ENCODE measurements at places on chromosomes 2 and 18. TPM values are rescaled to one million over a fixed set of nuclear protein-coding genes. Genes with fewer than 3 reads are reported as not detected.

The UGT1A3 gene
- polyA plus RNA-seq: 6.8 TPM

DNA sequence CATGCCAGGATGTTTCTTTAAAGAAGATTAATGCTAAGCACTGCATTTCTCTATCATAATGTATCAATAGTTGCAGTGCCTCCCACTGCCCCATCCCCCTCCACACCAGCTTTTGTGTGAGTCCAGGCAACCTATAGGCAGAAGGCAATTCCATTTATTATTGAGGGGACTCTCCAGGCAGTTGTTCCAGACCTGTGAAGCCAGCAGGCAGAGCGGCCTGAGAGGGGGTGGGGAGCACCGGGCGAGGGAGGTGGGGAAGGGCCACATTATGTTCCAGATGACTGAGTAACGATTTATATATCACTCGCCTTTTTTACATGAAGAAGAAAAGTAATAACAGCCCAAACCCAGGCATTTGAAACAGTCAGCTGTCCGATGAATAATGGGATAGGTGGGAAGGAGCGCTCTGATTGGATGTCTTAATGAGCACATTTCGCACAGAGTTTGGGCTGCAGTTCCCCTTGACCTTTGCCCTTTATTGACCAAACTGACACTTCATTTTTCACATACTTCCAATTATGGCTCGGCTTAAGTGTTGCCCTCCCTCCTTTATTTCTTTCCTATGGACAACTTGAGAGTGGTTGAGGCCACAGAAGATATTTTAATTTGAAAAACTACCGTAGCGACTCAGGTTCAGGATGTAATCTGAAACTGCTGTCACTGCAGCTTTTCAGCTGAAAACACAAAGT is 34.4 kb downstream of the MEIS1 start:
- DNase-seq: no peak

DNA sequence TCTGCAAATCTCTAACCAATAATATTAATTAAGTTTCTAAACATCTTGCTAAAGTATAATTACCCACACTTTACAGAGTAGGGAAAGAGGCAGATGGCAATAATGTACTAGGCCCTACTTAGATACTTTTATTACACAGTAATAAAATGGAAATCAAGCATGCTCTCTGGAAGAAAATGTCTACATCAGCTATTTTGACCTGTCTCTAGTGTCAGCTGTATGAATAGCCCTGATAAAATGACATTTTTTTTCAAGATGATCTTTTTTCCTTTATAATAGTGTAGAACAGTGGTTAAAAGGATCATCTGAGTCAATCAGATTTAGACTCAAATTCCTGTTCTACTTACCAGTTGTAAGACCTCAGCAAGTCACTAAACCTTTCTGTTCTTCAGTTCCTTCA is 397.3 kb downstream of the GRB14 start:
- DNase-seq: no peak

- DNase-seq: no peak
These were observed 41.5 kb upstream of the MCFD2 start for GRCh38 chr2:46956981-46957531.

- no peak for DNase-seq
These were observed 595.0 kb downstream of the STK39 start for GRCh38 chr2:167652401-167652800.

The ALPG gene
- polyA plus RNA-seq: not detected

DNA sequence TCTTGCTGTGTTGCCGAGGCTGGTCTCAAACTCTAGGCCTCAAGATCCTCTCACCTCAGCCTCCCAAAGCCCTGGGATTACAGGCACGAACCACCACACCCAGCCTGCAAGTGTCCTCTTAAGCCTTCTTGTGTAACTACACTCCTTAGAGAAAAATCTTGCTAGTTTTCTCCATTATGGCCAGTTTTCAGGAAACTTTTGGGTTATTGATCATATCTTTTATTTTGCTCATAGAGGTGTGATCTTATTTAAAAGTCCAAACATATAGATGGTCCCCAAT is 2.4 kb downstream of the SOCS6 start:
- peak; percentile 21 for DNase-seq

- no peak for DNase-seq
These were observed 499.9 kb downstream of the ZEB2 start for GRCh38 chr2:144020047-144020446.

All from small intestine (tissue), 16 donors.